Ascending aorta (tissue), 2 donors: ENCODE measurements at places on chromosomes 6 and 20. TPM values are rescaled to one million over a fixed set of nuclear protein-coding genes. Genes with fewer than 3 reads are reported as not detected.

GRCh38 chr6:150566486-150566885, 33.2 kb upstream of the PLEKHG1 start:
- DNase-seq, result no peak

GRCh38 chr6:52649536-52650160, 21.3 kb upstream of the TMEM14A start:
- no peak for DNase-seq

DNA sequence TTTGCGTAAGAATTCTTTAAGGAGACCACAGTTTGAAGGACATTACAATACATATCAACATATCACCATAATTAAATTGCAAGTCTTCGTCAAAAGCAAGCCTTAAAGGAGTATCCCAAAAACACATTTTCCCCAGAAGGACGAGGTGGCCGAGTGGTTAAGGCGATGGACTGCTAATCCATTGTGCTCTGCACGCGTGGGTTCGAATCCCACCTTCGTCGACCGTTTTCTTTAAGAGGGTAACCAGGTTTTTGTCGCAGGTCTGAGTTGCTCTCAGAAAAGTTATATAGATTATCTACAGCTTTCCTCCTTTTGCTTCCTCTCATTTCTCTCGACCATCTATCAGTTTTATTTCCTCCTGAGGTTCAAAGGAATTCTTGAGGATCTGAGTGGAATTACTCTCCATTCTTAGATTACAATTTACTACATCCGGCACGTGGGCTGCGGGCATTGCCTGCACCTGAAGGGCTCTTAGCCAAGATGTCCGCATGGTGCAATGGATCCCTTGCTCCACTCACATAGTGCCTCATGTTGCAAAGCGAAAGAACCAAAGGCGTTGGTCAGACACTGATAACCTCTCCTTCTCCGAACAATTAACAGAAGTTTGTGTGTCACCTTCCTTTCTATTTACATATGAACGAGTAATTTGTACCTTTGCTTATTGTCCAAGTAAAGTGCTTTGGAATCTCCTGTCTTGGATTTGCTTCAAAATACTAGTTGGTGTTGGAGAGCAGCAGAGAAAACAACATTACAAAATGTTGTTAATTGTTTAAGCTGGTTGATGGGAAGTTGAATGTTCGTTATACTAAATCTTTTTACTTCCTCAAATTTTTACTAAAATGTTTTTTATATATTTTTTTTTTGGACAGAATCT, 14.0 kb downstream of the POM121L2 start:
- DNase-seq, result no peak

DNA sequence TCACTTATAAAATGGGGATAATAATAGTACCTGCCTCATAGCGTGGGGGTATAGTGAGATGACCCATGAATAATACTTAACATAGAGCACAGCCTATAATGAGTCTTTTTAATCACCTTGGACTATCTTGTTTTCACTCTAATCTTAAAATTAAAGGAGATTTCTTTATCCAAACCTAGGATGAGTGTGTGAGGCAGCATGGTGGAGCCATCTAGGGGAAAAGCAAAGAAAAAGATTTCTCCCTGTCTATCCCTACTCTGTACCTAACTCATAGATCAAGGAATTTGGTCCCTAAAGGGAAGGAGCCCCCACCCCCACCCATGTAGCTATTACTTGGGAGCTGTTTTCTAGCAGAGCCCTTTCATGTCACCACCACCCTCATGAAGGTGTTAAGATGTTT, 45.2 kb upstream of the PAK5 start:
- DNase-seq, result no peak

GRCh38 chr6:167094436-167094819, 28.5 kb upstream of the CCR6 start:
- no peak for DNase-seq

DNA sequence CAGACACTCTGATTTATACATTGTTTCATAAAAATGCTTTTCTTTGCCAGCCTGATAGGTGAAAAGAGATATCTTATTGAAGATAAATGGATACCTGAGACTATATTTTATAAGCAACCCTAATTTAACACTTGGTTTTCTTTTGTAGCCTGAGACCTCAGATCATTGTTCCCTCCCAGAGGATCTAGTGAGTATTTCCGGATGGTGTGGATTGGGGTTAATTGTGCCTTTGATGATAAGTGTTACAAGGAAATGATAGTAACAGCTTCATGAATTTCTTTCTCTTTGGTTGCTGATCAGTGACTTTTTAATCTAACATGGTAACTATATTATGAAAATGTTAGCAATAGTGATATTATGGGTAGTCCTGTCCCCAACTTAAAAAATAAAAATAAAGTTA, 30.4 kb downstream of the KDM1B start:
- DNase-seq, result no peak

GRCh38 chr20:4894409-4894808, 106.9 kb downstream of the SLC23A2 start:
- no peak for DNase-seq

DNA sequence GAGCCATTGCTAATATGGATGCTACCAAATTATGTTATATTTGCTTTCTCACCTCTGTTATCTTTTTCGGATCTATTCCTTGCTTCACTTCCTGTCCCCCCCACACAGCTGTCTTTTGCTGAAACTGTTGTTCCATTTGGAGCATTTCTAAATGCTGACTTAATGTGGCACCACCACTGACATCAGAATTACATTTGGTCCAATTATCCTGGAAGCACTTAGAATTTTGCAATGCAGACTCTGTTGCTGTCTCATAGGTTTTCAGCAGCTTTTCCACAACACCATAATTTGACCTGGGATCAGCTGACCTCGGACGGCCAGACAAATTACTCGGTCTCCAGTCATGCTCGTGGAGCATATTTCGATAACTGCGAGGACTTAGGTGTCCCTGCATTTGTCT, 12.8 kb downstream of the KIAA0408 start:
- DNase-seq, result no peak

DNA sequence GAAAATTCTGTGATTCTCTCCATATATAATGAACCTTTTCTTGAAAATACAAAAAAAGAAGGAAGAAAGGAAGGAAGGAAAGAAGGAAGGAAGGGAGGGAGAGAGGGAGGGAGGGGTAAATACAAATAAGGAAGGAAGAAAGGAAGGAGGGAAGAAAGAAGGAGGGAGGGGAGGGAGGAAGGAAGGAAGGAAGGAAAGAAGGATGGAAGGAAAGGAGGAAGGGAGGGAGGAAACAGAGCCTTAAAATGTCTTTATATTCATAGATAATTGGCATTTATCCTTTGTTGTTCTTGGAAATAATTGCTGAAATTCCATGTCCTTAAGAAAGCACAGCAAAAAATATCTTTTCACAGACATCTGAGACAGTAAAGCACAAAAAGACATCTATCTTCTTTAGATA, 40.3 kb downstream of the SAMD3 start:
- no peak for DNase-seq

- DNase-seq, result no peak
These were observed 71.0 kb upstream of the SAMD3 start for GRCh38 chr6:130293800-130294199.

GRCh38 chr20:23488470-23488869, 2.4 kb upstream of the CST8 start:
- no peak for DNase-seq

DNA sequence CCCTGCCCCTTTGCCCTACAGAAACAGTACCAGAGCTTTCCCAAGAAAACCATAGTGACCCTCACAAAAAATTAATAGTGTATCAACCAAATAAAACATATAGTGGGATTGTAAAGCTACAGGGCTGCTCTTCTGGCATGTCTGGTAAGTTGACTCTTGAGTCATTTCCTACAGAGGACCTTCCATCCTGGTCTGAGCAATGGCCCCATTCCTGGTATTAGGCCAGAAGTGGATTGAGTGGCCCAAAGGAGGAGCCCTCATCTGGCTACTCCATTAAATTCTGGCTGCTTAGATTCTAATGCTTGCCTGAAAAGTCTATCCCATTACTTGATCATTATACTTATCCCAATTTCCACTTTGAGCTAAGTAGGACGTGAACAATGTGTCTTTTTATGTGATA, 150.9 kb upstream of the HMGN3 start:
- no peak for DNase-seq

DNA sequence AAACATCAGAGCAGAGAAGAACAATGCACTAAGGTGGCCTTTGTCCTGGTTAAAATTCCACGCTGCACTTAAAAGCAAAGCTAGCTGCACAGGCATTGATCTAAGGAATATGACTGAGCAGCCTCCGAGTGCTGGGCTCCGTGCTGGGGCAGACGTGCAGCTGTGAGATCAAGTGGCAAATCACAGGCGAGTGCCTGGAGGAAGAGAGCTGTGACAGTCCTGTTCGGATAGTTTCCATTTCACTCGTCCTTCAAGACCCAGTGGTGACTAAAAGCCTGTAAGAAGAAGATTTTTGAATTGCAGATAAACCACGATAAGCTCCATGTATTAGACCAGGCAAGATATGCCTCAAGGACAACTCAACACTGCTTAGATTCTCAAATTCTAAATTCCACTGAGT, 247.9 kb downstream of the ANKRD60 start:
- DNase-seq, result no peak

- DNase-seq, result no peak
These were observed 21.2 kb upstream of the BHLHE23 start for GRCh38 chr20:63027922-63028389.

GRCh38 chr6:98844244-98845210, 10.2 kb downstream of the POU3F2 start:
- DNase-seq, result no peak

DNA sequence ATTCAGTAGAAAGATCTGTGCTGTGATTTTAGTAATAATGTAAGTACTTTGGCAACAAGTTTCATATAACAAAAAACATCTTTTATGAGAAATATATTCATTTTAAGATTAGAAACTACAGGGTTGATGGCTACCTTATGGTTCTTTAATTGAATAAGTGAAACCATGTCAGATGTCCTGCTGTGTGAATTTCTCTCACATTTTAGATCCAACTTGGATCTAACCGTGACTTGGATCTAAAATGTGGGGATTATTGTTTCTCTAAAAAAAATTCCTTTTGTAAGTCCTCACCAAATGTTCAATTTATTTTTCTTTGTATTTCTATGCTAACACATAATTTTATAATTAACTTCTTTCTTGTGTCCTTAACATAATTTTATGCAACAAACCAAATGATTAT, 30.4 kb downstream of the ZC2HC1B start:
- no peak for DNase-seq

DNA sequence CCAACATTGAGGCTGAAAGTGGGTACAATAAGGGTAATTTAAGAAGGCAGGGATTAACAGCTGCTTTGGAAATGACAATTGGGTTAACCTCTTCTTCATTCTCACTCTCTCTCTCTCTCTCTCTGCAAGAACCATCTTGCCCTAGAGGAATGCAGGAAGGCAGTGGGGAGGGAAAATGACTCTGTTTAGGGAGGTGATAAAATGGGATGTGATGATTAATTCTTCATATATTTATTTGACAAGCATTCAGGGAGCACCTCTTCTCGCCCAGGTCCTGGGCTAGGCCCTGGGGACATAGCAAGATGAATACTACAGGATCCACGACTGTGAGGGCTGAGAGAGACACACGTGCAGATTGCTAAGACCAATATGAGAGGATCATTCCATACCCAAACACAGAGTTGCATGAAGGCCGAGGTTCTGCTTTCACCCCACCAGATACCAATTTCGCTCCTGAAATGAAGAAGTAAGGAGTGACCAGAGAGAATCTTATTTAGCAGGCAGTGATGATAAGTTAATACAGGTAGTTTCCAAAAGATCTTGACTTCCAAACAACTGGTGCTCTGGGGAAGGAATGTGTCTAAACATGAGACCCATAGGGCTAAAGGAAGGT, 13.3 kb upstream of the PTPN1 start:
- DNase-seq, result no peak

- DNase-seq, result peak; percentile 16
These were observed at the start of gene DCBLD1 for GRCh38 chr6:117482240-117483003. Gene DCBLD1, plus strand, starts transcription at chr6:117482674. Its CDS starts 108 bp downstream, at chr6:117482782.

GRCh38 chr6:68144667-68145066, 490.4 kb upstream of the ADGRB3 start:
- no peak for DNase-seq

DNA sequence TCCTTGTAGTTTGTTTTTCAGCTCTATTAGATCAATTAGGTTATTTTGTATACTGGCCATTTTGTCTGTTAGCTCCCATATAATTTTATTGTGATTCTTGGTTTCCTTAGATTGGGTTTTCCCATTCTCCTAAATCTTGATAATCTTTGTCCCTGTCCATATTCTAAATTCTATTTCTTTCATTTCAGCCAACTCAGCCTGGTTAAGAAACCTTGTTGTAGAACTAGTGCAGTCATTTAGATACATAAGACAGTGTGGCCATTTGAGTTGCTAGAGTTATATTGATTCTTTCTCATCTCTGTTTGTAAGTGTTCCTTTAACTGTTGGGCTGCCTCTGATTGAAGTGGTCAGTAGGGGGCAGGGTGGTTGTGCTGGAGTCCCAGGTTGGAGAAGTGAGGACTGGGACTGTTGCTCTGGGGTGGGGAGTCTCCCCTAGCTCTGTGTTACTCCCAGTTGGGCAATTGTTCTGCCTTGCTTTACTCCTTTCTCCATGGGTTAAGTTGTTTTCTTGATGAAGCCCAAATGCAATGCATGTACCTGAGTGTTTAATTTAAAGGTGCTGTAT, 98.8 kb upstream of the NRN1 start:
- DNase-seq, result no peak

GRCh38 chr20:25062841-25063240, 4.9 kb upstream of the ACSS1 start:
- DNase-seq, result no peak

GRCh38 chr6:45156075-45156474, 172.1 kb upstream of the RUNX2 start:
- no peak for DNase-seq

GRCh38 chr20:12596863-12597262, 411.9 kb upstream of the SPTLC3 start:
- DNase-seq, result no peak

DNA sequence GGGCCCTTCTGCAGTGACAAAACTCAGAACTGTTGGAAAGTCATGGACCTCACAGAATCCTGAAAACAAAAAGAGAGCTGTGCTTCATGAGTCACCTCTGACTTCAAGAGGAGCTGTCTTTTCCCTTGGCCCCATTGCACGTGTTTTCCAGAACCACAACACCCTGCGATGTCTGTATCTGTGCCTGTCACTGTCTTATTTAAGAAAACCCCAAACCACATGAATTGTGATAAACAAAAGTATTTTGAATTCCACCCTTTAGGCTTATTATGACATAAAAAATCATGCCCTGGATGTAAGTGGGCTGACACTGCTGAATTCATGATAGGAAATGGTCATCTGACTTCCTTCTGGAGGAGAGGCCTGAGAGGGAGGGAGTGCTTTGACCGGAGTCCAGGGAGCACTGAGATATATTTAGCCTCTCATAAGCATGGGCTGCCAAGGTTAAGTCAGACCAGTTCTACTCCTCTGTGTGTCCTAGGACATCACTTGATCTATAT, 96.4 kb upstream of the DUSP22 start:
- no peak for DNase-seq

- no peak for DNase-seq
These were observed 731 bp downstream of the TUBB2B start for GRCh38 chr6:3226481-3227362.

Gene C20orf202
- total RNA-seq, result not detected

Gene CST2
- total RNA-seq, result not detected

Gene HFE
- total RNA-seq, result 2.6 TPM

Gene RIPOR3
- 15.1 TPM for total RNA-seq

Gene LY6G6F
- total RNA-seq, result not detected

Gene TNFRSF21
- total RNA-seq, result 1.8 TPM

Gene MTHFD1L
- 10.4 TPM for total RNA-seq

Gene DTD1
- 34.9 TPM for total RNA-seq

Gene HTR1B
- total RNA-seq, result 12.0 TPM

Gene IL20RA
- total RNA-seq, result not detected

Gene MUC22
- not detected for total RNA-seq

Gene PRND
- total RNA-seq, result not detected

Gene KHDC1L
- not detected for total RNA-seq

Gene SCAF8
- total RNA-seq, result 22.6 TPM

Gene SLC22A1
- not detected for total RNA-seq

Gene DOP1A
- 13.2 TPM for total RNA-seq

Gene LHFPL5
- not detected for total RNA-seq
